ENCODE measurements at places on chromosomes 1 and 21.

DNA sequence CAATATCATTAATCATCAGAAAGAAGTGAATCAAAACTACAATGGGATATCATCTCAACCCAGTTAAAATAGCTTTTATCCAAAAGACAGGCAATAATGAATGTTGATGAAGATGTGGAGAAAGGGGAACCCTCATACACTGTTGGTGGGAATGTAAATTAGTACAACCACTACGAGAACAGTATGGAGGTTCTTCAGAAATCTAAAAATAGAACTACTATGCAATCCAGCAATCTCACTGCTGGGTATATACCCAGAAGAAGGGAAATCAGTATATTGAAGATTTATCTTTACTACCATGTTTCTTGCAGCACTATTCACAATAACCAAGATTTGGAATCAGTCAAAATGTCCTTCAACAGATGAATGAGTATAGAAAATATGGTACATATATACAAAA is 189.8 kb downstream of the HHIPL2 start:
- no peak for DNase-seq

- DNase-seq: no peak
Measured at GRCh38 chr1:59742526-59742925, 72.2 kb upstream of the HOOK1 start.

- no peak for DNase-seq
Measured at GRCh38 chr1:210372491-210372890, 43.8 kb downstream of the HHAT start.

- no peak for DNase-seq
Measured at GRCh38 chr1:236009857-236010256, 55.0 kb downstream of the NID1 start.

- no peak for DNase-seq
Measured at GRCh38 chr1:6788946-6789345, 3.7 kb downstream of the CAMTA1 start.

- no peak for DNase-seq
Measured at GRCh38 chr21:36847189-36847588, 119.3 kb downstream of the HLCS start.

DNA sequence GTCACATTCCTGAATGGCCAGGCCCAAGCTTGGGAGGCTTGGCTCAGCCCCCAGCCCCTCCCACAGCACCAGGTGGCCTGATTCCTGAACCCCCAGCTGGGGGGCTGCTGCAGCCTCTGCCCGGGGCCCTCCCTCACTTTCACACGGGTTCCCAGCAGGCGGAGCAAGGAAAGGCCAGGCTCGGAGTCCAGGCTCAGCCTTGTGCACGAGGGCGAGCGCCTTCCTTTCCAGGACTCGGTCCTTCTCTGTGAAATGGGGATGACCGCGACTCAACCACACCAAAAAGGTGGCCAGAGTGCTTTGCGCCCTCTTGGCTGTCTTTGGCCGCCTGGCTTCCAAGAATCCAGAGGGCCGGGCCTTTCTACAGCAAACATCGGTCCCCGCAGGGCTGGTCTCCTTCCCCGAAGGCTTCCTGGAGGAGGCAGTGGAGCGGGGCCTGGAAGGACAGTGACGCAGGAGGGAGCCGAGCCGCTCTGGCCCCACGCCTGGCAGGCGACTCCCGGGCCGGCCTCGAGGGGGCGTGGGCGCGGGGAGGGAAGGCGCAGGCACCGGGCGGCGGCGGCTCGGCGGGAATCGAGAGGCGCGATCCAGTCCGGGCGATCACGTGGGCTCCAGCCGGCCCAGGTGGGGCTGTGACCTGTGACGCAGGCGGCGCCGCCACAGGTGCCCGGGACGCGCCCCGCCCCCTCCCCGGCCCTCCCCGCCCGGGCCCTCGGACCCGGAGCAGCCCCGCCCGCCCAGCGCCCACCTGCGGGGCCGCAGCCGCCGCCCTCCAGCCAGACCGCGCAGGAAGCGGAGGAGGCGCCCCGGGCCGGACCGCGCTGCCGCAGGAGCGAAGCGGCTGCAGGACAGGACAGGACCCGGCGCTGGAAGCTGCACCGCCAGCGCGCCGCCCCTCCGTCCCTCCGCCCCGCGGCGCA is at the start of gene ARHGEF16:
Gene ARHGEF16 (plus strand): TSS at position 775 of the 920 bp plus-strand sequence. CDS start 8,420 bp downstream, outside the sequence.
- DNase-seq: peak; percentile 23

- DNase-seq: no peak
Measured at GRCh38 chr1:209805341-209805781, 581 bp downstream of the IRF6 start.

DNA sequence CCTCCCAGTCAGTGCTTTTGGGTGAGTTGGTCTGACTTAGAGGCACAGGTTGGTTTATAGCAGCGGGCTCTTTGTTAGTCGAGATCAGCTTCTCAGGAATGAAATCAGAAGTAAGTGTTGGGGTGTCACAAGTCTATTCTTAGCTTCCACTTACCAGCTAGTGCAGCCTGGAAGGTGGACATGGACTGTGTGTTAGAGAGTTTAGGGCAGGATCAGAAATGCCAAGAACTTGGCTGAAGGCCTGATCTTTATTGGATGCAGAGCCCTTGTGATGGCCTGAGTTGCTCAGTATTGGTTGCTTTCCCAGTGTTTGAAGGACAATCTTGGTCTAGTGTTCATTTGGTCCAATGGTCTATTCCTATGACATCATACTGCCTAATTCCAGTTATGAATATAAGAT is 377.0 kb upstream of the USP24 start:
- no peak for DNase-seq

DNA sequence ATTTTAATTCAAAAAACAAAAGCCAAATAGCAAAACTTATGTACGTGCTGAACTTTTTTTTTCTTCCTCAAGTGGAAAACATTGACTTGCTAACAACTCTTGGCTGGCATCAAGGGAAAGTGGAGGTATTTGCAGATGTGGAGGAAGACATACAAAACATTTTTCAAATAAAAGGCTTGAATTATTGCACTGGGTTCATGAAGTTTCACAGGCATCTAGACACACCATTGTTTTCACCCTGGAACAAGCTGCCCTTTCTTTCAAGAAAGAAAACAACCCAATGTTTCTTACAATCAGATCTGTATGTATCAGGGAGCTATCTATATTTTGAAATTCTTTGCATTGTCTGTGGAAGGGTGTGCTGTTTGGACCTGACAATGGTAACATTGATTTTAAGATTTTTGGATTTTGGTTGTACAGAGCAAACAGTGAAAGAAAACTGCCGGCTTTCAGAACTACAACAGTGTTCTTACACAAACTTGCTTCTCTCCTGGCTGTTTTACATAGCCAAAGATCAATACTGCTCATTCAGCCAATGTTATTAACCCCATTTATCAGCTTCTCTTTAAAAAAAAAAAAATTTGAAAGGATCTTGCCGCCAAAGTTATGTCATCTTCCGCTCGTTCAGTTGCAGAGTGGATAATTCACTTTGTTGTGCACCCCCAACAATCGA is 187.7 kb upstream of the FOXD3 start:
- DNase-seq: no peak

- no peak for DNase-seq
Measured at GRCh38 chr1:52663716-52664115, 30.7 kb downstream of the SHISAL2A start.

DNA sequence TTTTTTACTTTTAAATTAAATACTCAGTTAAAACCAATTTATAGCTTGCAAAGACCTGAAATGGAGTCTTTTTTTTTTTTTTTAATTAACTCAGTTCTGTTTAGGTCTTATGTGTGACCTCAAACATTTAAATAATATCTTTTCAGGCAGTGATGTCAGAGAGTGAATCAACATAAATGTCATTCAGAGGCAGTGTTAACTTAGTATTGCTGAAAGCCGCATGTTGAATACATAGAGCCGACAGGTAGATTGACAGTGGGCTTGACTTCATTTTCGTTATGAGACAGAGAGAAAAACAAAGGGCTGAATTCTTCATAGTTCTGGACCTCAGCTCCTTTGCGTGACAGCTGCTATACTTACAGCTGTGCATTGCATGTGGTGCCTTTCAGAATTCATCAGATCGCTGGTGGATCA is 51.5 kb downstream of the PRDM2 start:
- no peak for DNase-seq

- DNase-seq: peak; percentile 82
Measured at GRCh38 chr1:207831517-207832327, 79.2 kb downstream of the CD34 start.

- DNase-seq: no peak
Measured at GRCh38 chr1:29802181-29803068, 566.1 kb downstream of the PTPRU start.

GRCh38 chr1:110928191-110928590 is 35.5 kb downstream of the LRIF1 start:
- DNase-seq: no peak

GRCh38 chr21:33971492-33972013 is 55.9 kb upstream of the ATP5PO start:
- DNase-seq: no peak

DNA sequence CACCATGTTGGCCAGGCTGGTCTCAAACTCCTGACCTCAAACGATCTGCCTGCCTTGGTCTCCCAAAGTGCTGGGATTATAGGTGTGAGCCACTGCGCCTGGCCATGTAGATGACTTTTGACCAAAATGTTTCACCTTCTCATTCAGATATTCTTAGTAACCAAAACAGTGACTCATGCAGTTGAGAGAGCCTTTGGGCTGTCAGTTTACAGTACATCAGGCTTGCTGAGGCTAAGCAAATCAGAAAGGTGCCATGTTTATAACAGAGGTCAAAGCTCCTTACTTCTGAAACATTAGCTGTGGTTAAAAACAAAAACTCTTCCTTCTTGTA is 21.0 kb downstream of the CNIH4 start:
- DNase-seq: peak; percentile 86

GRCh38 chr1:93468662-93469061 is 20.7 kb downstream of the FNBP1L start:
- no peak for DNase-seq

DNA sequence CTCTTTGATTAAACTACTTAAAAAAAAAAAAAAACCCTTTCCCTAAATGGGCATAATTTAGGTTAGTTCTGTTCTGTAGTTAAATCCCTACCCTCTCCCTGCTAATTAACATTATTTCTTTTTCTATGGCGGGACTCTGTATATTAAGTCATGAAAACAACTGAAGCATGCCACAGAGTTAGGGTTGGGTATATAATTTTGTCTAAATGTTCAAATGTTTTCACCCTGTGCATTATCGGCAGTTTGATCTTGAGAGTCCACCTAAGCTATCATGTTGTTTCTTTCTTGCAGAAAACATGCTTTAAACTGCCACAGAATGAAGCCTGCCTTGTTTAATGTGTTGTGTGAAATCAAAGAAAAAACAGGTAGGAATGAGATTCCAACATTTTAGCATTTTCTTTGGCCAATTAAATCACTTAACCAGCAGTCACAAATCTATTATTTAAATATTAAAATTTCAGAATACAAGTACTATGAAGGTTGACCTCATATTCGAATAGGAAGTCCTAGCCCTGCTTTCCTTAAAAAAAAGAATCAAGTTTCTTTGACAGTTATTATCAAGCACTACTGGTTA is 4.0 kb downstream of the PBX1 start:
- no peak for DNase-seq

DNA sequence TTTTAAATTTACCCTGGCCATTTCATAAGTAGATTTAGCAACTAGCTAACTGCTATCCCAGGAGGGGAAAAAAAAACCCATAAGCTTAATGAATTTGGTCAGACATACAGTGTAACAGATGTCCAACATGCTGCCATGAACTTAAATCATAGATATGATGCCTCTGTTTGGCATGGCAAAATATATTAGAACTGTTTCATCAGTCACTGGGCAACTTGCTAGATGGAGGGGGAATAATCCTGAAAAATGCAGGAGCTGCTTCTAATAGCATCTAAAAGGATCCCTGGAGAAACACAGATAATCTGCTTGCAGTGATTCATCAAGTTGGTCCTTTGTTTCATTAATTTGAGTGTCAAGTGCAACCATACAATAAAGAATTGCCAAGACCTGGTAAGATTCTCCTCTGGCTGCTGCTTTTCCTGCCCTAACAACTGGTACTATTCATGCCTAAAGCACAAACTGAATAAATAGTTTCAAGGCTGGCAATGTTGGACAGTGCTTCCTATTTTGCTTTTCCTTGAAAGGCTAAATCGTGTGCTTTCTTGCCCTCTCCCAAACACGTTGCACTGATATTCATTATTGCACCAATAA is 1.5 kb upstream of the ST6GALNAC5 start:
- DNase-seq: no peak

GRCh38 chr1:67005068-67005467 is 48.9 kb downstream of the SLC35D1 start:
- no peak for DNase-seq

- DNase-seq: no peak
Measured at GRCh38 chr21:42568376-42568775, 54.7 kb downstream of the SLC37A1 start.

DNA sequence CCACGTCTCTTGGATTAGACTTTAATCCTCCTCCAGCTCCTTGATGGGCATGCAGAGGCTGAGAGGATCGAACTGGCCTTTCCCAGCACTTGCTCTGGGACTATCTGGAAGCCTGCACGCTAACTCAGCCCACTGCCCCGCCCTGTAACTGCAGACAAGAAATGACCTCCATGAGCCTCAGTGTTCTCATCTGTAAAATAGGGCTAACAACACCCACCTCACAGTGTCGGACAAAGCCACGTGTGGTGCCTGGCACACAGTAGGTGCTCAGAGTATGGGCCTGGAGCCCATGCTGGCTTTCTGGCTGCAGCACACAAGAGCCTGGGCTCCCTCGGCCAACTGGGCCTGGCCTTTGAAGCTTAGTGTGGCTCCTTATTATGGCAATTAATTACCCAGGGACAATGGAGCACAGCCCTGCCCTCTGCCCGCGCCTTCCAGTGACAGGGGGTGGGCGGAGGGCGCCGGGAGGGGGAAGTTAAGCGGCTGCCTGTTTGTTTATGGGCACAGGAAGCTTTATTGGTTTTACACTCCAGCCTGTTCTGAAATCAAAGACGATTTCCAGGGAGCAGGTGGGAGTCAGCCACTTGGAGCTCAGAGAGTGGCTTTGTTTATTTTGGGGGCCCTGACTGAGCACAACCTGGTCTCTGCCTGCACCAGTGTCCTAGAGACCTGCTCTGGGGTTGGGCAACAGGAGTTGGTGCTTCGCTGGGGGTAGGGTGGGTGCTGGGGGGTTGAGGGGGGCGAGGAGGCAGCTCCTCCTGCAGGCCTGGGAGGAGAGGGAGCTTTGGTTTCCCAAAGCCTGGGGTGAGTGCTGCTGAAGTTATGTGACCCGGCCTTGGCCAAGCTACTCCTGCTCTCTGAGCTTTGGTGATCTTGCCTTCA is 31.0 kb downstream of the PAX7 start:
- no peak for DNase-seq

GRCh38 chr1:242228991-242229390 is 230.1 kb upstream of the MAP1LC3C start:
- no peak for DNase-seq

GRCh38 chr1:24201941-24202440 is 14.9 kb upstream of the IFNLR1 start:
- DNase-seq: peak; percentile 57

GRCh38 chr1:23524716-23525401 is 6.2 kb downstream of the E2F2 start:
- peak; percentile 91 for DNase-seq

DNA sequence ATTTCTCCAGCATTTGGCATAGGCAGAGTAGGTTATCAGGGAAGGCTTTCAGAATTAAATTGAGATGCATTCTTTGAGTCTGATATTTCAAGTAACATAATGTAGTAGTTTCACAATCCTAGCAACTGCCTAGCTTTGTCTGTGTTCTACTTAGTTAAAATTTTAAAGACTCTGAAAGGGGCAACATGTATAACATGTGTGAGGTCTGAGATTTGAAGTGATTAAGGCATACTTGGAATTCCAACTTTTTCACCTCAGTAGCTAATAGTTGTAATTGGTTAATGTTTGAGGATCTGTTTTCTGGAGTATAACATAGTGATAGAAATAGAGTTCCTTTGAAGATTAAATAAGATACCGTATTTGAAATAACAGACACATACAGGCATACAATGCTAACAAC is 335.2 kb upstream of the BEND5 start:
- no peak for DNase-seq

- no peak for DNase-seq
Measured at GRCh38 chr1:38284953-38285352, 238.4 kb upstream of the POU3F1 start.

All from MM.1S (cell line).